Psoas muscle (tissue), 8 donors: ENCODE measurements at places on chromosomes 6 and 20.

DNA sequence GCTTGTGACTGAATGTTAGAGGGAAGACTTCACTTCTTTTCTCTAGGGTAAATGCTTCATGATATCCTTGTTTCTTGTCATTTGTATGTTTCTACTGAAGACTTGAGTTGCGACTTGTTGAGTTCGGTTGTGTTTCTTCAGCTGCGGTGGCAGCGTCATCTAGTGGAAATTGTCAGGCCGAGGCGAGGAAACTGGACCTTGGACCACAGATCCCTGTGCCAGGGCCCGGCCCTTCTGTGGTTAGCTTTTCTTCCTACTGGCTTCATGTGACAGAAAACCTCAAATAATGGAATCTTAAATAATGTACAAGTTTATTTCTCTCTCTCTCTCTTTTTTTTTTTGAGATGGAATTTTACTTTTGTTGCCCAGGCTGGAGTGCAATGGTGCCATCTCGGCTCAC lies 12.4 kb downstream of the MTHFD1L start:
- no peak for DNase-seq

DNA sequence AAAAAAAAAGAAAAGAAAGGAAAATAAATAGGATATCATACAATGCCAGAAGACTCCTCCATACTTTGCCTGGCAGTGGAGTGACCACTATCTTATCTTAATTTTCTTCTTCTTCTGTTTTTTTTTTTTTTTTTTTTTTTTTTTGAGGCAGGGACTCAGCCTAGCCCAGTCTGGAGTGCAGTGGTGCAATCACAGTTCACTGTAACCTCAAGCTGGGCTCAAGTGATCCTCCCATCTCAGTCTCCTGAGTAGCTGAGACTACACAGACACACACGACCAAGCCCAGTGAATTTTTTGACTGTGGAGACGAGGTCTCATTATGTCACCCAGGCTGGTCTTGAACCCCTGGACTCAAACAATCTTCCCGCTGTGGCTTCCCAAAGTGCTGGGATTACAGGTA lies 17.1 kb upstream of the MMP9 start:
- no peak for DNase-seq

DNA sequence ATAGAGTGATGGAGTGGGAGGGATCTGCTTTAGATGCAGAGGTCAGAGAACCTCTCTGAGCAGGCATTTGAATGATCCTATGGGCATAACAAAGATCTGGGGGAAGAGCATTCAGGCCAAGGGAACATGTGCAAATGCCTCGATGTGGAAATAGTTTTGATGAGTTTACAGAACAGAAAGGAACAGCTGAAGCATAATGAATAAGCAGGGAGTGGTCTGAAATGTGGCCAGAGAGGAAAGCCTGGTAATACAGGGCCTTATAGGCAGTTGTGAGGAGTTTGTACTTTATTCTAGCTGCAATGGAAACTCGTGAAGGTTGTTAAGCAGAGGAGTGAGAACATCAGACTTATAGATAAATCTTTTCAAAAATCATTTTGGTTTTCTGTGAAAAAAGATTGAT lies 33.0 kb upstream of the ME1 start:
- no peak for DNase-seq

DNA sequence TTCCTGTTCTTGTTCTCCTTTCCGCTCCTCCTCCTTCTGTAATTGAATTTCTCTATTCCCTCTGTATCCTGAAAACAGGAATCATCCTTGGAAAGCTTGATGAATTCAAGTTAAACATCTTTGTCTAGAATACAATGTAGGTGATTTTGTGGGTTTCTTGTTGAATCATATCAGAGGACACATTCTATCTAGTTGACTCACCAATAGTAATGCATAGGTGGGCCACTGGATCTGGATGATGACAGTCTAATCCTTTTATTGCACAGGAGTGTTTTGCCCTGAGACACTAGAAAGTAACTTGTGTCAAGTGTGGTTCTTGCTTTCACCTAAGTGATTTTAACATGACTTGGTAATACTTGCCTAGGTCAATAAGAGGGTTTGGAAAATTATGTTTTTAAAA lies 164.3 kb downstream of the RFPL4B start:
- DNase-seq = no peak

DNA sequence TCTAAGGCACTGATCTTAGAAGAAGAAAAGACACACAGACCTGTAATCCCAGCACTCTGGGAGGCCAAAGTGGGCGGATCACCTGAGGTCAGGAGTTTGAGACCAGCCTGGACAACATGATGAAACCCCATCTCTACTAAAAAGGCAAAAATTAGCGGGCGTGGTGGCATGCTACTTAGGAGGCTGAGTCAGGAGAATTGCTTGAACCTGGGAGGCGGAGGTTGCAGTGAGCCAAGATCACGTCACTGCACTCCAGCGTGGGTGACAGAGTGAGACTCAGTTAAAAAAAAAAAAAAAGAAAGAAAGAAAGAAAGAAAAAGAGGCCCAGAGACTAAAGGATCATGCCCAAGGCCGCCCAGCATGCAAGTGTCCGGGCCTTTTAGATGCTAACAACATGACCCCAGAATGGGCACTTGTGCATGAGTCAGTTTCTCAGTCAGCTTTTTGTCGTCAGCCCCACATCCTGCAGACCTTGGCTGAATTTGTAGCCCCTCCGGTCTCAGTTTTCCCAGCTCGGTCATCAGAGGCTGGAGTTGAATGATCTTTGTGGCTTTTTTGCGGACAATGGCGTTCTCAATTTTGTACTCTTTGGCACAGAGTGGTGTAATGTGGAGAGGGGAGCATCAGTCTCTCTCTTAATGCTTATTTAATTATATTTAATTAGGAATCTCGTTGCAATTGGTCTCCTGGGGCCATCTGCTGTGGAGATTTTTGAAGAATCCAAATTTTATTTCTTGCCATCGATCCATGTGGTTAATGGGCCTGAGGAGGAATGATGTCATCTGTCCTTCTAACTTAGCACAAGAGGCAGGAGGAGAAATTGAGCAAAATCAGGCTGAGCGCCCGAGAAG lies 30.6 kb upstream of the APCDD1L start:
- no peak for DNase-seq
